ENCODE measurements at places on chromosomes 5 and 9.

GRCh38 chr9:6686396-6686795 lies 40.9 kb upstream of the GLDC start:
- DNase-seq: no peak

DNA sequence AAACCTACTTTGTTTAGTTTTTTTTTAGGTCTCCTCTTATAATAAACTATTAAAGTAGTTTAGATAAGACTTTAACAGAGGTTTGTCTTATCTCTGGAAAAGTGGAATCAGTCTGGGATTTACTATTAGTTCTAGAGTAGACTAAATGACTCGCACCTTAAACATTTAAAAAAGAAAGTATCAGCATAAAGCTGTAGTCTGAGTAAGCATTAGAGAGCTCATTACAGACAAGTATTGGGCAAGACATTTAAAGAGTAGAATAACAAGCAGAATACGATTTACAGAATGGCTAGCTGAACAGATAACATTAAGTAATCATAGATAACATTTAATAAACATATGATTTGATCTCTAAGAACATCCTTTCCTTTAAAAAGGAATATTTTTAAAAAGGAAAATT lies 226.0 kb upstream of the DMAC1 start:
- no peak for DNase-seq

DNA sequence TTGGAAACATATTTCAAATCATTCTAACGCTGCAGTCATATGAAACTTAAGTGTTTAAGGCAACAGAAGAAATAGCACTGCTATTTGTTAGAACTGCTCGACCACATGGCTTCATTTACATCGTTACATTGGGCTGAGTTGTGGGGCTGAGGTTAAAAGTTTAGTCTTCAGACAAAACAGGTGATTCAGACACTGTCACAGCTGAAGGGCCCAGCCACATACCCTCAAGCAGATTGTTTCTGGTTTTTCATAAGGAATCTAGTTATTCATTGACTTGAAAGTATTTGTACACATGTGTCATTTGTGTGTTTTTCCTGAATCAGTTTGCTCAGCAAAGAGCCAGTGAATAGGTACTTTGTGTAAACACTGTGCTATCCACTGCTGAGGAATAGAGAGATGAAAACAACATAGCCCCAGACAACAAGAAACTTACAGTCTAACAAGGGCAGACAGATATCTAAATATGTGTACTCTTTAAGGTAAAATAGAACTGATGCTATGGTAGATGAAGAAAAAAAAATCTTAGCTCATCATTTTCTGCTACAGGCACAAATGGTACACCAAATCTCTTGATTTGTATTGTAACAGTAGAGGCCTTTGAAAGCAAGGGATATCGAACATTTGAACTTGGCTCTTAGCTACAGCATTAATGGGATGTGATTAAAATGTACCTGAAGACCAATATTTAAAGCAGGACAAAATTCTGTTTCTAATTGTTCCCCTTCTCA lies 357.6 kb upstream of the RPS23 start:
- no peak for DNase-seq

DNA sequence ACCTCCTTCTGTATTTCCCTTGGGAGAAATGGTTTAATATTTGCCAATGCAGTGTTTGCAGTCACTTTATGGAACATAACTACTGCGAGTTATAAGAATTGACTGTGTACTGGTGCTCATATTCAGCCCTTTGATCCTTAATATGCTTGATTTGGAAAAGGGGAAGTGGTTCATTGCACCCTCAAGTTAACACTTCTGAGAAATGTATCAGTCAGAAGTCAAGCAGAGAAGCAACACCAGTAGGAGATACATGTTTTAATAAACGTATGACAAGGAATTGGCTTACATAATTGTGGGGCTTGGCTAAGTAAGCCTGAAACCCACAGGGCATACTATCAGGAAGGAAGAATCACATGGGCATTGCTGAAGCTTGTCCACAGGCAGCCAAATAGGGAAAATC lies 131.0 kb upstream of the SPRY4 start:
- DNase-seq: no peak

DNA sequence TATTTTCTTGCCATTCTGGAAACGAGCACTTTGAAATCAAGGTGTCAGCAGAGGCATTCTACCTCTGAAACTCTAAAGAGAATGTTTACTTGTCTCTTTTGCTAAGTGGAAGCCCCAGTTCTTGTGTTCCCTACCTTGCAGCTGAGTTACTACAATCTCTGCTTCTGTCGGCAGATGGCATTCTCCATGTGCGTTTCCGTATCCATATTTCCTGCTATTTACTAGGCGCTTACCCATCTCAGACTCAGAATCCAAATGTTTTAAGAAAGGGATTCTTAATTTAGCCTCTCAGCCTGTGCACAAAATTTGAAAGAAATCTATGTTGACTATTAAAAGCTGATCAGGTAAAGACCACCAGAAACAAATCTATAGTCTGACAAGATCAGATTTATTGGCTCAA lies 221.3 kb upstream of the FTMT start:
- DNase-seq: no peak

DNA sequence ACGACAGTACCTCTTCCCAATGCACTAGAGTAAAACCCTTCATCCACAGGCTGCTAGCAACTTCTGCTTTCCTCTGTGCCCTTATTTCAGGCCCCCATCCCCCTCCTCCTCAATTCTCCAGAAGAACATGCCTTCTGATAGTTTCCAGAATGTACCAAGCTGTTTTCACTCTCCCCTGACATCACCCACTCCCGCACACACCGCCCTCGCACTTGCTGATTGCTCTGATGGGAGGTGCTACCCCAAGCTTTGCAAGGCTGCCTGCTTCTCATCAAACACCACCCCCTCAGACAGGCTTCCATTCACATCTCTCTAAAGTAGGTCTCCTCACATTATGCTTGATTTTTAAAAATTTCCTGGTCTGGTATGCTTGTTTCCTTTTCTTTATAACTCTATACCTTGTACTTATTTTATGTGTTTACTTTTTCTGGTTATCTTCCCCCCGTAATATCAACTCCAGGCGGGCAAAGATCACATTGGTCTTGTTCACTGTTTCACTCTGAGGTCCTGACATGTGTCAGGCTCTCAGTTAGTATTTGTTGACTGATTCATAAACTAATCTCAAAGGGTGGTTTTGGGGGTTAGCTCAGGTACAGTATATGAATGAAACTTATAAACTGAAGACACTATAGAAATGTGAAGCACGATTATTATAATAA lies 91.0 kb upstream of the C9orf72 start:
- no peak for DNase-seq

Data from amygdala (tissue), 56 donors.